ENCODE measurements at places on chromosomes 3 and 15.

DNA sequence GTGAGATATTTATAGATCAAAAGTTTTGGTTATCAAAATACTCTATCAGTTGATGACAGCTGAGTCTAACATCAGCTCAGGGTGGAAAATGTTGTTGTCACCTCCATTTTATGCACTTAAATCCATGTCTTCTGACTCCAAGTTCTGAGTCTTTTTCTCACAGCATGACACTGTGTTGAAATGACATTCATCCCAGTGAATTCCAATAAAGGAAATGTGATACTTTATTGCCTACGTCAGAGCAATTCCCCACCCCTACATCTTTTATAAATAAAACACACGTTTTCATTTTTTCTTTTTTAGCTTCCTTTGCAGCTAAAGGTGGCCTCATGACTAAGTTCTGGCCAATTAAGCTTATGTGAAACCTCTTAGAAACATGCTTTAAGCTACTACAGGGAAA is 10.7 kb downstream of the DRD3 start:
- no peak for DNase-seq

GRCh38 chr3:172177046-172177445 is 137.7 kb downstream of the FNDC3B start:
- no peak for DNase-seq

DNA sequence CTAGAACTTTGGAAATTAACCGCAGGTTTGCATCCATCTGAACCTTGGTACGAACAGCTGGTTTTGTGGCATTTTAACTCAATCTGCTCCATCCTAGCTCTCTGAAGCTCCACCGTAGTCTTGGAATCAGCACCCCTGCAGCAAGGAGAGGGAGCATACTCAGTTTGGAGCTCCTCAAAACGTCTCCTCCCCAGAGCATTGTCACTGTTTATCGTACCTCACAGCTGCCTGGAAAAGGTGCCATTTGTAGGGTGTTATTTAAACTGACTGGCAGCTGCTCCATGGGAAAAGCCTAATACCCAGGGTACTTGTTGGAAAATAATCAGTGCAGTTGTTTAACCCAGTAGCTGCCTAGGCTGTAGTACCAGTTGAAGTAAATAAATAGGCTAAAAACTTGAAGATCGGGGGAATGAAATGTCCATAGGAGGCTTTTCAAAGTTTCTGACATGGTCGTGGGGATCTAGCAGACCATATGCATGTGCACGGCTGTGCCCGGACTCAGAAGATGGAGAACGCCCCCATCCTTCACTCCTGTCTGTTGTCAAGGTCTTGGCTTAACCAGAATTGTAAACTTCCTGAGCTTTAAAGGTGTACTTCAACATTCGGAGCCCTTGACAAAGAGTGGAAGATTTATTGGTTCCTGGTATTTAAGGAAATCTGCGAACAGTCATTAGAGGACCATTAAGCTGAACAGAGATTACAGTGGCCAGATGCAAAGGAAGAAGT is 43.9 kb downstream of the GHSR start:
- no peak for DNase-seq

DNA sequence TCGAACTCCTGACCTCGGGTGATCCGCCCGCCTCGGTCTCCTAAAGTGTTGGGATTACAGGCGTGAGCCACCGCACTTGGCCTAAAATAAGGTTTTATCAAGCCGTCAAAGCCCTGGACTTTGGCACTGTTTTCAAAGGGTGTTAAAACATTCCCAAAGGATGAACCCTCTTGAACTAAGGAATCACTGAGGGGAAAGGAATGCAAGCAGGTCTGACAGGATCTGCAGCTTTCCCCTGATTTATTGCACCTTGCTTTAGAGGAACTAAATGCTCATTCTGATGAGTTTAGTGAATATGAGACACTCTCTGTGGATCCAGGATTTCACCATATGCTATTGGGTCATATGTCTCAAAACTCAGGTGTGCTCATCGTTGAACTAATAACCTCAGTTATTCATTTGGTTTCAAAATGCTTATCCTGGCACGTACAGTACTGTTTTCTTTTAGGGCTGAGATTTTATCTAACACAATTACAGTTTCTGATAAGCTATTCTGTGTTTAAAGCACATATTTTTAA is 63.0 kb upstream of the TSC22D2 start:
- no peak for DNase-seq

- DNase-seq: no peak
Observed at GRCh38 chr15:85702321-85703101, 92.2 kb downstream of the KLHL25 start.

GRCh38 chr3:10974131-10974530 is 18.4 kb upstream of the SLC6A1 start:
- no peak for DNase-seq

DNA sequence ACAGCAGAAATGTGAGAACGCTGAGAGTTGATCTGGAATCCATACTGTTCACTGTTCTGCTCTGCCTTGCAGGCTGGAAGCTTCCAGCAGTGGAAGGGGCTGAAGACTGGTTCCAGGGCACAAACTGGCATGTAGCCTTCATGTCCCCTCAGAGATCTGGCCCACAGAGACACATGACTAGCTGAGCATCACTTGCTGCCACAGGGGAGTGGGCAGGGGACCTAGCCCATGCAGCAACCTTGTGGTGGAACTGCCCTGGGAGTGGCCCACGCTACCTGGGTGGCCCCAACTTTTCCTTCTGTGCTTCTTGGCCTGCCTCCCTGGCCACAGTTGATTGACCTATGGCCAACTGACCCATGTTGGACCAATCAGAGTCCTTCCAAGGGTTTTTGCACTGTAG is 98.1 kb downstream of the TPRA1 start:
- no peak for DNase-seq

DNA sequence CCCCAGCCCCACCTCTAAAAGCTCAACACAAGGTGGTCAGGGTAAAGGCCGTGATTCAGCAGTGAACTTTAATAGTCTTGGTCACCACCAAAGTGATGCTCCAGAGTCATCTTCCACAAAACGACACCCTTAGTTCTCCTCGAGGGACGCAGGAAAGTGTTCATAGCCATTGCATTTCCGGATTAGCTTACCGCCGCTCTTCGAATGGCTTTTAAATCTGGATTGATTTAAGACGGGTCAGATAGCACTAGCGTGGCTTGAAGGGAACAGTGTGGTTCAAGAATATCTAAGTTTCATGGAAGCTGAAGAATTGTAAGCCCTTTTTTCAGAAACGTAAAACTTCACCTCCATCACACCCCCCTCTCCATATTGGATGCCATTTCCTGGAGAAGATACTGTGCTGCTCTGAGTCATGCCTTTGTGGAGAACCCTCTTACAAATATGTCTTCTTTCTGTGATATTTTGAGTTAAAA is 829 bp downstream of the RNF7 start:
- peak; percentile 69 for DNase-seq

- DNase-seq: no peak
Observed at GRCh38 chr3:187183903-187184302, 13.4 kb upstream of the RTP1 start.

- no peak for DNase-seq
Observed at GRCh38 chr3:16362770-16363169, 97.8 kb downstream of the OXNAD1 start.

DNA sequence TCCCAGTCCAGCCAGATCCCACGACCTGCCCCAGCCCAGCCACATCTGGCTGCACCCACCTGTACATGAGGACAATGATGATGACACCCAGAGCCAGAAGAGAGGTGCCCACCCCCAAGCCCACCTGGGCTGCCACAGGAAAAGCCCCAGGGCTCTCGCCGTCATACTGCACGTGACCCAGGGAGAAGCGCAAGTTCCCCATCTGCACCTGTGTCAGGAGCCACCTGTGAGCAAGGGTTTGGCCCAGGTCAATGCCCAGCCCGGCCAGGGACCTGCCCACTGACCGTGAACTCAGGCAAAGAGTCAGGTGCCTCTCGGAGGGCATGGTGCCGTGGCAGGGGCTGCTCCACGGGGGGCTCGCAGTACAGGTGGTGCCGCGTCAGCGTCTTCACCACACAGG is 16.3 kb downstream of the PLXNB1 start:
- DNase-seq: no peak

GRCh38 chr3:38125305-38126120 is 11.4 kb downstream of the ACAA1 start:
- DNase-seq: no peak

DNA sequence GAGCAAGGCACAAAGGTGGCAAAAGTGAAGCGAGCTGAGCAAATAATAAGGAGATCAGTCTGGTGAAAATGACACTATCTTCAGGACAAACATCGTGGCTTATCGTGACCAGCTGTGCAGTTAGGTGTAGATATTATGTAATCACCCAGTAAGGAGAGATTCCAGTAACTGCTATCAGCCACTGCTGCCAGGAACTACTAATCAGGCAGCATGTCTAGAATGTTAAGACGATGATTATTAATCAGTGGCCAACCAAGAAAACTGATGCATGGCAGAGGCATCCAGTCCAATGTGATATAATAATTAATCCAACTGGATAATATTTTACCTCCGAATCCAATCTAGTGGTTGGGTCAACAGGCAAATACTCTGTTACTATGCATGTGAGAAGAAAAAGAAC is 252.7 kb upstream of the ZPLD1 start:
- no peak for DNase-seq

- no peak for DNase-seq
Observed at GRCh38 chr3:142243134-142243533, 17.7 kb upstream of the GK5 start.

- DNase-seq: peak; percentile 23
Observed at GRCh38 chr15:98518823-98519561, 129.3 kb upstream of the IGF1R start.
